Heart left ventricle (tissue), 16 donors: ENCODE measurements at places on chromosomes 2 and 18. TPM values are rescaled to one million over a fixed set of nuclear protein-coding genes. Genes with fewer than 3 reads are reported as not detected.

IL1RL2 gene
- total RNA-seq, result 0.30 TPM

ALPP gene
- not detected for total RNA-seq

TGFA gene
- 0.97 TPM for total RNA-seq

FOXI3 gene
- total RNA-seq, result not detected

FZD7 gene
- total RNA-seq, result 34.1 TPM

DNA sequence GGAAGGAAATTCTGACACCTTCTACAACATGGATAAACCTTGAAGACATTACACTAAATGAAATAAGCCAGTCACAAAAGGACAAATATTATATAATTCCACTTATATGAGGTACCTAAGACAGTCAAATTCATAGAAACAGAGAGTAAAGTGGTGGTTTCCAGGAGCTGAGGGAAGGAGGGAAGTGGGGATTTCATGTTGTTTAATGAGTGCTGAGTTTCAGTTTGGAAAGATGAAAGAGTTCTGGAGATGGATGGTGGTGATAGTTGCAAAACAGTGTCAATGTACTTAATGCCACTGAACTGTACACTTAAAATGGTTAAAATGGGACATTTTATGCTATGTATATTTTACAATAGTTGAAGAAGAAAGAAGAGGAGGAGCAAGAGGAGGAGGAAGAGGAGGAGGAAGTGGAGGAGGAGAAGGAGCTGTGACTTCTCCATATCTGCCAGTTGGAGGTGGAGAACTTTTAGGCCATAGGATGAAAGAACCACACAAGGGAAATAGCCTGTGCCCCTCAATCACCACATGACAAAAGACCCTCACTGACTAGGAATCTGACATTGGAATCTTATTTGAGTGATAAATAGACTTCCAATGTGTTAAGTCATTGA, 55.3 kb upstream of the LGALSL start:
- no peaks in the 10 kb centered on the region for H3K27me3 ChIP-seq
- no peak for DNase-seq
- H3K27ac ChIP-seq, result no peak overlapping the region
- H3K4me3 ChIP-seq, result no peak overlapping the region

DNA sequence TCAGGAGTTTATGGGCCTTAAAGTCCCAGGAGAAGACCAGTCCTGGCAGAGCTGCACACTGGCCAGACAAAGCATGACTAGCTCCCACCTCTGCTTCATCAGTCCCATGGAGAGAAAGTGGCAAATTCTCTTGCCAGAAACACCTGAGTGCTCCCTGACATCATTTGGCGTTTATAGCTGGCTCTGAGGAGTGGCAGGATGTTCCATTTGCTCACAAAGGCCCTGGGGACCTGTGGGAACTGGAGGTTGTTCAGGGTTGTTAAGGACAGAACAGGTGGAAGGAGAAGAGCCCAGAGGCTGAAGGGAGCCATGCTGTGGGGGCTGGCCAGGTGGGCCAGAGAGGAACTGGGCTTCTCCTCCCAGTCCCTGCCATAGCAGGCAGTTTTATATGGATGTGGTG, 56.1 kb downstream of the RPL37A start:
- no peak overlapping the region for H3K4me3 ChIP-seq
- H3K36me3 ChIP-seq, result no peaks in the 10 kb centered on the region
- no peaks in the 10 kb centered on the region for H3K27me3 ChIP-seq
- H3K4me1 ChIP-seq, result peaks cover 28% of the 10 kb centered on the region
- DNase-seq, result no peak
- no peak overlapping the region for H3K27ac ChIP-seq

- DNase-seq, result peak; percentile 40
- no peak overlapping the region for H3K4me3 ChIP-seq
- no peaks in the 10 kb centered on the region for H3K4me1 ChIP-seq
- H3K36me3 ChIP-seq, result no peaks in the 10 kb centered on the region
- no peak overlapping the region for H3K27ac ChIP-seq
These were observed 18.1 kb downstream of the BCL2 start for GRCh38 chr18:63301434-63301833.

DNA sequence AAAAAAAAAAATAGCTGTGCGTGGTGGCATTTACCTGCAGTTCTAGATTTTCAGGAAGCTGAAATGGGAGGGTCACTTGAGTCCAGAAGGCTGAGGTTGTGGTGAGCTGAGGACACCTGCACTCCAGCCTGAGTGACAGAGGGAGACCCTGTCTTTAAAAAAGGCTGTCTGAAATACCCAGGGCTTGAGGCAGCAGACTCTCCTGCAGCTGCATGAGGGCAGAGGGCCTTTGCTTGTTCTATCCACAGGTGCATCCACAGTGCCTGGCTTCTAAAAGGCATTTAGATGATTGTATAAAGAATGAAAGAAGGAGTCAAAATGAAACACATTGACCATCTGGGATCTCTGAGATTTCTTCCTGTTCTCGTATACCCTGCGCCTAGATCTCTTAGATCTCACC, 152.9 kb downstream of the MGAT5 start:
- no peaks in the 10 kb centered on the region for H3K27me3 ChIP-seq
- H3K36me3 ChIP-seq, result no peaks in the 10 kb centered on the region
- H3K4me1 ChIP-seq, result peaks cover 21% of the 10 kb centered on the region
- no peak overlapping the region for H3K4me3 ChIP-seq
- DNase-seq, result no peak

DNA sequence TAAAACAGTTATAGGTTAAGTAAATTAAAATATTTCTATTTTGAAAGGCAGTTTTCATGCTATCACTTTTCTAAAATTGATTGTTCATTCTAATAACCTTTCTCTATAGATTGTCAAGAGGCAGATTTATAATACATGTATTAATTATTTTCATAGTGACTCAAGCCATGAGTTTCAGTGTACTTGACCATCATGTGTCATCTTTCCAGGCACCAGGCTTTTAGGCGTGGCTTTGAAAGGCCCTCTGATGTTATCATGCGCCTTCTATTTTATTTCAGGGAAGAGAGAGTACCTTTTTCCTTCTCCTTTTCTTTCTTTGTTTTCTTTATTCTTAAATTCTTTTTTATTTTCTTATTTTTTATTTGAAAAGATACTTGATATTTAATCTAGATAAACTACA, 128.3 kb upstream of the ETAA1 start:
- H3K27ac ChIP-seq, result no peak overlapping the region
- H3K36me3 ChIP-seq, result no peaks in the 10 kb centered on the region
- H3K27me3 ChIP-seq, result no peaks in the 10 kb centered on the region
- H3K4me3 ChIP-seq, result no peak overlapping the region

DNA sequence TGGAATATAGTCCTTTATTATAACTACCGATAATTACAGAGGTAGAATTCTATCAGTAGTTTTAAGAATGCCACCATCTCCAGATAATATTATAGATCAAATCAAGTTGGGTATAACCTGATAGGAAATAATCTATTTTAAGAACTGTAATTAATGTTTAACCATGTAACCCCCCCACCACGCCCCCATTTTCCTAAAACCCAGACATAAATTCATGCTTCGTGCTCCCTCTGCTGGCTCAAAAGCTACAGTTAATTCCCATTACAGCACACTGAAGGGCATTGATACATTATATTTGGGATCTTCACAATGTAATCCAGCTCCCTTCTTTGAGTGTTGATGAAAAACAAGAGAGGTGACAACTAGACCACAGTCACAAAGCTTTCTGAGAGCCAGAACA, 228.0 kb upstream of the SMAD7 start:
- no peak overlapping the region for H3K4me3 ChIP-seq
- H3K36me3 ChIP-seq, result no peaks in the 10 kb centered on the region
- no peaks in the 10 kb centered on the region for H3K27me3 ChIP-seq
- no peaks in the 10 kb centered on the region for H3K4me1 ChIP-seq
- H3K27ac ChIP-seq, result no peak overlapping the region
- peak; percentile 27 for DNase-seq

DNA sequence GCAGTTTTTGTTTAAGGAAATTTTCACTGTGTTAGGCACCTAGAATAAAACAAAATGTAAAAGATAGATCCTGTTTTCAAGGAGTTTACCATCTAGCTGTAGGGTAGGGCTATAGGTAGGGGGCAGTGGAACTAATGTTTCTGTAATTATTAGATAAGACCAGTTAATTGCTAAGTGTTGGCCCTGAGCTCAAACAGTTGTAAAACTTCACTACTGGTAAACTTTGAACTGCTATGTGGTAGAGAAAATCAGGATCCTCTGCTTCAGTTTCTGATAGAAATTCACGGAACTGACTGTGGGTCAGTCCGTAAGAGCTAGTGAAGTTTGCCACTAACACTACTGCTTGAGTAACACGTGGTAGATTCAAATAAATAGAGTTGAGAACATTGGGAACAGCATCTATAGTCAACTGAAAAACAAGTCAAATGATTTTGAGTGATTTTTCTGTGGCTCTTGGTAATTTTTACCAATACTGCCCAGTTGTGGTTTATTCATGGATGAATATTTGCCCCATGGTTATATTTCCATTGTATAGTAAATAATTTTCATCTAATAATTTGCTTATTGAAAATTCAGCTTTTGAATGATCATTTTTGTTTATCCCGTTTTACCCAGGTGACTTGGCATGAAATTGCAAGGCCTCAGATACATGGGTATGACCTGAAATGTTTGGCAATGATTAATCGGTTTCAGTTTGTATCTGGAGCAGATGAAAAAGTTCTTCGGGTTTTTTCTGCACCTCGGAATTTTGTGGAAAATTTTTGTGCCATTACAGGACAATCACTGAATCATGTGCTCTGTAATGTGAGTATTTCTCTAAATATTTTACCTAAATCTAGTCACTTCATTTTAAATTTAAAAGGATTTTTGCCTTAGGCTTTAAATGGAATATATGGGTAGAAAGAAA, 26.4 kb downstream of the ELP2 start:
- peaks cover 99% of the 10 kb centered on the region for H3K36me3 ChIP-seq
- no peaks in the 10 kb centered on the region for H3K4me1 ChIP-seq
- H3K27me3 ChIP-seq, result no peaks in the 10 kb centered on the region
- DNase-seq, result no peak

GRCh38 chr2:162490052-162490717, 146.3 kb downstream of the GCA start:
- no peaks in the 10 kb centered on the region for H3K4me1 ChIP-seq
- H3K27me3 ChIP-seq, result no peaks in the 10 kb centered on the region
- H3K4me3 ChIP-seq, result no peak overlapping the region
- H3K27ac ChIP-seq, result no peak overlapping the region

- H3K4me1 ChIP-seq, result no peaks in the 10 kb centered on the region
- no peaks in the 10 kb centered on the region for H3K27me3 ChIP-seq
- no peak for DNase-seq
These were observed 804.3 kb downstream of the DCDC2C start for GRCh38 chr2:4507661-4508060.
